Sigmoid colon (tissue), 7 donors: ENCODE measurements at places on chromosomes 3 and 15.

- DNase-seq, result no peak
Measured at GRCh38 chr15:61118885-61119284, 110.2 kb downstream of the RORA start.

DNA sequence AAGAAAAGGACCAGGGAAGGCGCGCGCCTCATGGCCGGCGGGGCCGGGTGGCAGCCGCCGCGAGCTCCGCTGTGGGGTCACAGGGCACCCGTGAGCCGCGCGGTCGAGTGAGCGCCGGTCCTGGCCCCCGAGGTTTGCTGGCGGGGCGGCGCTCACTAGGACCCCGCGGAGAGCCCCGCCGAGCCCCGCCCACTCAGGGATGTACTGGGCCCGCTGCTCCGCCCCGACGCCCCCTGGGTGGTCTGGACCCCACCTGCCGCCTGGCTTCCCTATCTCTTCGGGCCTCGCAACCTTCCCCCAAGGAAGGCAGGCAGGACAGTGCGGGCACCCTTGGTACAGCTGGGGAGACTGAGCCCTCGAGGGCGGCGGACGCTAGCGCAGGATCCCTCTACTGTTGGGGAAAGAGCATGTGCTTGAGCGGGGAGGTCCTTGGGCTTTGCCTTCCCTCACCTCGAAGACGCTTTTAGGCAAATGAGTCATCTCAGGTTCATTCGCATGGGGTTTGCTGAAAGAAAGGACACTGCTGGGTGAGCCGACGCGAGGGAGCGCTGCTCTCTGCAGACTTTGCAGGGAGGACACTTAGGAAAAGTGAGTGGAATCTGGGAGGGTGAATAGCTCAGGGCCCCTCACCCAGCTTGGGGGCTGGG lies at the start of gene CHRNB4:
Gene CHRNB4 (minus strand): TSS at position 109 of the 647 bp plus-strand sequence. CDS start 77 bp downstream, at position 32.
- no peak for DNase-seq

DNA sequence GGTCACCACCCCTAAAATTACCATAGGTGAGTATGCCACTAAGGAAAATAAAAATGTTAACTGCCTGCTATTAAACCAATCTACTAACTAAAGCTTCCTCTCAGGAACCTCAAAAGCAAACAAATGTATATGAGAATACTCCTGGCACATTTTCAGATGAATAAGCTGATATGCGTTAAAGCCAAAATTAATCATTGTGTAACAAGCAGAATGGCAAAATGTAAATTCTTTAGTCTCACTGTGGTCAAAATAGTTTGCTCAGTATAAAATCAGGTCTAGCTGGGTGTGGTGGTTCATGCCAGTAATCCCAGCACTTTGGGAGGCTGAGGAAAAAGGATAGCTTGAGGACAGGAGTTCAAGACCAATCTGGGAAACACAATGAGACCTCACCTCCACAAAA lies 53.6 kb downstream of the SUMF1 start:
- DNase-seq, result no peak

- DNase-seq, result no peak
Measured at GRCh38 chr3:80366808-80367548, 599.2 kb upstream of the ROBO1 start.
